ENCODE measurements at places on chromosomes 2 and 18.

DNA sequence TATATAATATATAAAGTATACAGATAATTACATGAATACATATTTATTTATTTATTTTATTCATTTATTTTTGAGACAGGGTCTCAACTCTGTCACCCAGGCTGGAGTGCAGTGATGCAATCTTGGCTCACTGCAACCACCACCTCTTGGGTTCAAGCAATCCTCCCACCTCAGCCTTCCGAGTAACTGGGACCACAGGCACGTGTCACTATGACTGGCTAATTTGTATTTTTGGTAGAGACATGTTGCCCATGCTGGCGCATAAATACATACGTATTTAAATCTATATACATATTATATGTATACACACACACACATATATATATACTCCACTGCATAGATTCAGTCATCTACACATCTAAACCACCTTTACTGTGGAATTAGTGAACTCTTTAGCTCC, 20.6 kb upstream of the NDUFV2 start:
- no peak for DNase-seq

DNA sequence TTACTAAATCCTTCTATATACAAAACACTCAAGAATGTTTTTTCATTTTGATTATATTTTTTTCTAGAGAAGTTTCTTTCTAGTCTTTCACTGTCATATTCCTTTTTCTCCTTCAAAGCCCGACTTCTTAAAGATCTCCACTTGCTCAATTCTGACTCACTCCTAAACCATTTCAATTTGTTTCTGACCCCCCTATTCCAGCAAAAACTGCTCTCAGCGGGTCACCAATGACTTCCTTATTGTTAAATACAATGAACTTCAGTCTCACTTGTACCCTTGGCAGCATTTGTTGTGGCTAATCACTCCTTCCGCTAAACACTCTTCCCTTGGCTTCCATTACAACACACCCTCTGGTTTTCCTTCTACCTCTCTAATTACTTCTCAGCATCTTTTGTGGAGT, 111.1 kb upstream of the RBBP8 start:
- no peak for DNase-seq

GRCh38 chr2:176769021-176769420, 443.6 kb upstream of the HNRNPA3 start:
- no peak for DNase-seq

DNA sequence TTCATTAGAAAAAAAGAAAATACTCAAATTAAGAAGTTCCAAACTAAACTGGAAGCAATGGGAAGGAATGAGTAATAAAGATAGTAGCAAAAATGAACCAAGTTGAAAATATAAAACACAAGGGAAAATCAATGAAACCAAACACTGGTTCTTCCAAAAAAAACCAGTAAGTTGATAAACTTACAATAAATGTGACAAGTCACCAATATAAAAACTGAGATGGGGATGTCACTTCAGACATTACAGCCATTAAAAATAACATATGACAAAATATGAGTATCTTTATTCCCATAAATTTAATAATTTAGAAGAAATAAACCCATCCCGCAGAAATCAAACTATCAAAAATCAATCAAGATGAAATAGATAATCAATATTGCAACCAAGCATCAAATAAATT, 633.9 kb upstream of the RAB6C start:
- no peak for DNase-seq

DNA sequence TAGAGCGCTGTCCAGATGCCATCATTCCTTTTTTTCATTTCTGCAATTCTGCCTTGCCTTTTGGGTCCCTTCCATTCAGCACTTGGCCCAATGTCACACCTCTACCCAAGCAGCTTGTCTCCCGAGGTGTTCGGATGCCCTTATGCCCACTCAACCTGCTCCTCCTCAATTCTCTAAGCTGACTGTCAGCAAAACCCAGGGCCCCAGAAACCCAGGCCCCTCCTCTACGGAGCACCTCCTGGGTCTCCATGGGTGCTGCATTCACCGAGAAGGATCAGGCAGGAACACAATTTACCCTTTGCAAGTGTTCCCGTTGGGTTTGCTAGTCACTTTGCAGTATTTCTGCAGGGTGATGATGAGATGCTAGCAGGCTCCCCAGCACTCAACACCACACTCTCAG, 86.7 kb upstream of the RAB6C start:
- no peak for DNase-seq

- no peak for DNase-seq
Measured at GRCh38 chr2:98598781-98599428, 9.4 kb downstream of the COA5 start.

- no peak for DNase-seq
Measured at GRCh38 chr18:39872651-39873050, 2082.4 kb upstream of the PIK3C3 start.
